Activated T-helper 1 cell treated with anti-CD3 and anti-CD28 coated beads, Interleukin-2, amount 50 U/mL, for 16 hours (primary cell): ENCODE measurements at places on chromosomes 2 and 18.
A peak's percentile ranks its signal among the peaks of the same experiment; 100 is the strongest.

GRCh38 chr2:119436993-119437772 lies 5.5 kb downstream of the TMEM37 start:
- no peak for DNase-seq

- no peak for DNase-seq
Measured at GRCh38 chr2:224668123-224668909, 47.8 kb downstream of the CCDC195 start.

GRCh38 chr2:220789961-220790360 lies 782.1 kb downstream of the EPHA4 start:
- no peak for DNase-seq

GRCh38 chr2:10305254-10305635 lies 2.5 kb downstream of the HPCAL1 start:
- DNase-seq: no peak

GRCh38 chr2:1676091-1676912 lies 68.0 kb downstream of the PXDN start:
- no peak for DNase-seq

GRCh38 chr2:25310709-25310964 lies 31.1 kb downstream of the DNMT3A start:
- DNase-seq: no peak

DNA sequence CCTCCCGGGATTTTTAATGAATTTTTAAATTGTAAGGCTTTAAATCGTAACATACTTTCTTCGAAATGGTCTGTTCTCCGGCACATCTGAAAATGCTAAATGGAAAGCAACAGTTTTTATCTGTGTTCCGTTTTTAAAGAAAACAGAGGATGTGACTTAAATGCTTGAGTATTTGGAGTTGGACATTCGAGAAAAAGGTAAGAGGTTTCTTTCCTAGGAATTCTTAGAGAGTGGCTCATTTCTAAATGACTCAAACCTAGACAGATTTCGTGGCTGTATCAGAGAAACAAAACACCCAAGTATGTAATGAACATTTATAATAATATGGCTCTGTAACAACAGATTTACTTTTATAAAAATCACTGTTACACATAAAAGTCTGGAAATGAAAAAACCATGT lies 177.6 kb upstream of the CCDC68 start:
- DNase-seq: no peak

DNA sequence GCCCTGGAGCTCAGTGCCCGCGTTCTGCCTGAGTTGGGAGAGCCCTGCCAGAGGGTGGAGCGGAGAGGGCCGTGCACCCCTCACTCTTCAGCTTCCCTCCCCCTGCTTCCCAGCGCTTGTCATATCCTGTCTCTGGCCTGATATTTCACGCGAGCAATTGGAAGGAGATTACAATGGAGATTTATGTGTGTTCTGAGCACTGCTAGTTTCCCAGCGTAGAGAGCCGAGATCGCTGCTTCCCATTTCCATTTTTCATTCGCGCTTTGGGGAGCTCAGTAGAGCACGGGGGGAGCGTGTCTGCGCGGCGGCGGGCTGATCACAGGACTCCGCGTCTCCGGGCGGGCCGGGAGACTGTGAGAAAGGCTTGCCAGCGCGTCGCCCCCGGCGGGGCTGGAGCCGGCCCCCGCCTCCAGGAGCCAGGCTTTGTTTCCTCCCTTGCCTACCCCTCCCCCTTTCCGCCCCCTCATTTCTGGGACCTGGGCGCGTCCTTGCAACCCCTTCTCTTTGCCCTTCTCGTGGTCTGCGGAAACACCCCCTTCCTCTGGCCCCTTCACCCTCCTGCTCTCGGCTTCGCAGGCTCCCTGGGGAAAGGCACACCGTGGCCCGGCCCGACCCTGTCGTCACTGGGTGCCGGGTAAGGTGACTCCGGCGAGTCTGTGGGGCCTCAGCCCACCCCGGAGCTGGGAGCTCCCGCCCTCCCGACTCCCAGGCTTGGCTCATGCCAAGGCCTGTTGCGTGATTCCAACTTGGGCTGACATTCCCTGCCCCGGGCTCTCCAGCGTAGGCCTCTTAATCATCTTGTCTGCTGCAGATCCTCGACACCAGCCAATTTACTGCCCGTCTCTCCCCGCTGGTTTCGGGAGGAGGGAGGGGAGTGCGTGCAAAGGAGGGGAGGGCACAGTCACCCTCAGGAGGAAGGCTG lies 5.8 kb downstream of the DLX2 start:
- DNase-seq: no peak

DNA sequence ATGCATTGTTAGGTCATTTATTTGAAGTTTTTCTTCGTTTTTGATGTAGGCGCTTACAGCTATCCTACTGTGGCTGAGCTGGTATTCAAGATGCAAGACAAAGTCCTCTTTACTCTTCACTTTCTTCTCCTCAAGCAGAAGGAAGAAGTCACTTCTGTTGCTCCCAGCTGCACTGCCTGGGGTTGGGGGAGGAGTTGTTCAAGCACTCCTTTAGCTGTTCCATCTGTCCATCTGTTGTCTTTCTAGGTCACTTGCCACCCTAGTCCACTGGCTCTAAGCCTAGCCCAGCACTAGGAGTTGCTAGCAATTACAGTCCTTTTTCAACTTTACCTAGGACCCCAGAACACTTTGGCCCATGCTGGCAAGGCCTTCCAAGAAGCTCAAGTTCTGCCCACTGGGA lies 200.6 kb upstream of the RBMS1 start:
- DNase-seq: no peak

GRCh38 chr2:64212801-64213321 lies 68.6 kb upstream of the PELI1 start:
- DNase-seq: no peak

GRCh38 chr2:236167297-236168109 lies 683 bp downstream of the GBX2 start:
- no peak for DNase-seq

DNA sequence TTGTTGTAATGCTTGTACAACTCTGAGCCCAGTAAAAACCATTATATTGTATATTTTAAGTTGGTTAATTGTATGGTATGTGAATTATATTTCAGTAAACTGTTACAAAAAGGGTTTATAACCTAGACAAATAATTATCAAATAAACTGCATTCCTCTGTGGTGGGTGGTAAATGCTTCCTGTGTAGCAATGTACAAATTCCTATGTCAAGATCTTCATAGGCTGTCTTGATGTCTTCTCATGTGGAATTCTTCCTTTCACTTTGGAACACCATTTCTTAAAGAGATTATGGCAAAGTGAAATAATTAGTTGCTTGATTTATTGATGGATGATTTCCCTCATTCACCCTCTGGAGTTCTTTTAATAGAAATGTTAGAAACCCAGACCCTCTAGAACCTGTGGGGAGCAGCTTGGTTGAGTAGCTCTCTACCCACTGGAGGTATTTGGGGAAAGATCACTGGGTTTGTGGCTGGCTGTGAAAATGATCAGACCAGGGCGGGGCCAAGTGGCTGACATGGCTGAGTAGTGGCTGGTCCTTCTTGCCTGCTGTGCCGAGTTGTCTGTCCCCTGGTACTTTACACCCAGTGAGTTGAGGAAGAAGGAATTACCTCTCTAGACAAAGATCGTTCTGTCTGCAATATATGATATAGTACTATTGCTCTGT lies 22.4 kb upstream of the MGAT5 start:
- no peak for DNase-seq

DNA sequence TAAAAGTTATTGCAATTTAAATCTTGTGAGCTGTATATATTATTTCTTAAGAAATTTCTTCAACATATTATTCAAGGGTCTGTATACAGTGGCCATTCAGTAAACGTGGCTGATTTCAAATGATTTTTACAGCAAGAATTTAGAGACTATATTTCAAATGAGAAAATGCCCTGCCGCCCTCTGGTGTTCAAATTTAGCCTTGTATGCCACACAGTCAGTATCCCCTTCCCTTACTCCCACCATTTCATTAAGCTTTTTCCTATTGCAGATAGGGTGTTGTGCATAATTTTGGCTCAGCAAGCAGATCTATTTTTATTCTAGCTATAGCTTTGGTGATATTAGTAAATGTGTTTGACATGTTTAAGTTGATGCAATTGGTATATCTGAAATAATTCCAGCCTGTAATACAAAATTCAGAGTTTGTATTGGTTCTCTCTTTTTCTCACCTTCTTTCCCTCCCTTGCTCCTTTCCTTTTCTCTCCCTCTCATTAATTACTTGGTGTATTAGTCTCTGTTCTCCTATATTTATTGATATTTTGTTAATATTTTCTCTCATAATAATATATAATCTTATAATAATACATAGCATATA lies 22.8 kb upstream of the SCN7A start:
- no peak for DNase-seq

GRCh38 chr2:73730810-73731209 lies 6.3 kb downstream of the TPRKB start:
- DNase-seq: no peak

- no peak for DNase-seq
Measured at GRCh38 chr2:39696838-39697237, 31.1 kb downstream of the TMEM178A start.

DNA sequence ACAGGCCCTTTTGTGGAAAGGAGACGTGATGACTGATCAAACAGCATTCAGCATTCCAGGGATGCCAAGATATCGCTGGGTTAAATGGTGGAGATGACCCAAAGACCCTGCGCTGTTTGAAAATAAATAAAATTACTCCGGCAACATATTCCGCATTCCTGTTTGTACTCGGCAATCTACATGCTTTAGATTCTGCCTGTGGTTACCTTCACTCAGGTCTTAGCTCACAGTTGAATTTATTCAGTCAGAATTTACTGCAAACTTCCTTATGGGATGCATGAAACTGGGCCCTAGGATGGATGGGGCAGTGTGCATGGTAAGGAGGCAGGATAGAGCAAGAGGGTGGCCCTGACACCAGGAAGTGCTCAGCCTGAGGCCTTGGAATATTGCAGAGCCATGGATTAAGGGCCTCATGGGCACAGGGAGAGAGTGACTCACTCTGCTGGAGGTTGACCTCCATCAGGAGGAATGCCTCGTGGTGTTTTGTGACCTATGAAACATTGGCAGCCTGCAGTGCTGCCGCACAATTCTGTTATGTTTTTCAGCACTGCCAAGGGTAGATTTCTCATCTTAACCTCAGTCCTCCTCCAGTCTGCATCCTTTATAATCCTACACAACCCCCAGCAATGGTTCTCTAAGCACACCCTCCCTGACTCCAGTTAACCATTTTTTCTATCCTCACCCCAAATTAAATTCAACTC lies 321.4 kb downstream of the IRS1 start:
- no peak for DNase-seq

GRCh38 chr2:173448938-173449471 lies 94.3 kb downstream of the CDCA7 start:
- DNase-seq: peak; percentile 10

GRCh38 chr2:236180831-236181453 lies 12.8 kb upstream of the GBX2 start:
- no peak for DNase-seq

GRCh38 chr2:85017411-85018048 lies 46.6 kb downstream of the KCMF1 start:
- DNase-seq: no peak

- no peak for DNase-seq
Measured at GRCh38 chr18:3722649-3723433, 272.9 kb downstream of the TGIF1 start.

- no peak for DNase-seq
Measured at GRCh38 chr18:1648712-1649111, 744.0 kb downstream of the ADCYAP1 start.

DNA sequence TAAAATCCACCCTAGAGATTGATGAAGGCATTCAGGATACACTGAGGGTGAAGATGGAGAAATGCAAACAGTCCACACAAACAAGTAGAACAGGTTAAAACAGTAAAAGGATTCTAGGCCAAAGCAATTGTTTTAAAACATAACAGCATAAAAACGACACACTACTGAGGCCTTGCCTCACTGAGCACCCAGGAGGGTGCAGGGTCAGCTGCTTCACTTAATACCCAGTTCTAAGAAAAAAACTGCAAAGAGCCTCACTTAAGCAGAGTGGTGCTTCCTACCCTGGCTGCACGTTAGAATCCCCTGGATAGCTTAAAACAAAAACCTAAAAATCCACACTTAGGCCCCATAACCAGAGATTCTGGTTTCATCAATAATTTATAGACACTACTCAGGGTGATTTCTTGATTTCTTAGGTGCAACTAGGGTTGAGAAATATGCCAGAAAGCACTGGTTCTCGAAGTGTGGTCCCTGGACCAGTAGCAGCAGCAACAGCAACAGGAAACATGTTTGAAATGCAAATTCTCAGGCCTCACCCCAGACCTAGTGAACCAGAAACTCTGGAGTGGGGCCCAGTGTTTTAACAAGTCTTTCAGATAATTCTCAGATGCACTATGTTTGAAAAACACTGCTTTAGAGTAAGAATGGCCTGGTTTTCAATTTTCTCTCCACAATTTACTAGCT lies 279.1 kb downstream of the ZEB2 start:
- no peak for DNase-seq

DNA sequence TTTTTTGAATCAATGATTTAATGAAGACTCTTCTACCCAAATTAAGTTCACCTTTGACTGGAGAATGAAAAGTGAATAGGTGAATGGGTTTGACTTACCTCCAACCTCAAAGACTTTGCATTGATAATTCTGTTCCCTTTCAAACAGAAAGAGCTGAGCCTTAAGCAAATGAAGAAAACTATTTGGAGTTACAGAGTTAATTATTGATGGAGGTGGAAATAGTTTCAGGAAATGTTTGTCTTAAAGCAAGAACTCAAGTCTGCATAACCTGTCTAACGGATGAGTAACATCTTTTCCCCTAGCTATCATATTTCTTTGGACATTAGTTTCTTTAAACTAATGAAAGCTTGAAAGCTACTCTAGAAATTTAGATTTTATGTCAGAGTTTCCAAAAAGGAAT lies 166.5 kb downstream of the CERS6 start:
- no peak for DNase-seq

DNA sequence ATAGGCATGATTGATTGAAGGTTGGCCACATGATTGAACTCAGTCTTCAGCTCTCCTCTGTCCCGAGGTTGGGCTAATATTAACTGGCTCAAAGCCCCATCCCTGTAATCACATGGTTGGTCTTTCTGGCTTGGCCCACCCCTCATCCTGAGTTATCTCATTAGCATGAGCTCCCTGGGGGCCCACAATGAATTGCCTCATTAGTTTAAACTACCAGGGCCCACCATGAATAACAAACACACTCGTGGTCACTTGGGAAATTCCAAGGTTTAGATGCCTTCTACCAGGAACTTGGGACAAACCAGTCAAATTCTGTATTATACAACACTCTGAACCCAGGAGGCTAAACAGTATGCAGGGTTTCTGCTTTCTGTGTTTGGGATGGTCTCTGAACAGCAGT lies 121.7 kb upstream of the B3GNT2 start:
- no peak for DNase-seq

GRCh38 chr2:183059561-183059960 lies 19.0 kb upstream of the DUSP19 start:
- DNase-seq: no peak

GRCh38 chr18:48300463-48300961 lies 108.7 kb downstream of the ZBTB7C start:
- DNase-seq: no peak
